ENCODE measurements at places on chromosomes 3 and 15.

GRCh38 chr15:75861750-75862402, 18.6 kb downstream of the UBE2Q2 start:
- no peak for DNase-seq

- no peak for DNase-seq
Observed at GRCh38 chr3:120928991-120929390, 21.0 kb downstream of the STXBP5L start.

GRCh38 chr3:151555523-151555922, 94.7 kb upstream of the IGSF10 start:
- DNase-seq = no peak

- DNase-seq = no peak
Observed at GRCh38 chr3:129033633-129034321, 26.8 kb upstream of the GP9 start.

DNA sequence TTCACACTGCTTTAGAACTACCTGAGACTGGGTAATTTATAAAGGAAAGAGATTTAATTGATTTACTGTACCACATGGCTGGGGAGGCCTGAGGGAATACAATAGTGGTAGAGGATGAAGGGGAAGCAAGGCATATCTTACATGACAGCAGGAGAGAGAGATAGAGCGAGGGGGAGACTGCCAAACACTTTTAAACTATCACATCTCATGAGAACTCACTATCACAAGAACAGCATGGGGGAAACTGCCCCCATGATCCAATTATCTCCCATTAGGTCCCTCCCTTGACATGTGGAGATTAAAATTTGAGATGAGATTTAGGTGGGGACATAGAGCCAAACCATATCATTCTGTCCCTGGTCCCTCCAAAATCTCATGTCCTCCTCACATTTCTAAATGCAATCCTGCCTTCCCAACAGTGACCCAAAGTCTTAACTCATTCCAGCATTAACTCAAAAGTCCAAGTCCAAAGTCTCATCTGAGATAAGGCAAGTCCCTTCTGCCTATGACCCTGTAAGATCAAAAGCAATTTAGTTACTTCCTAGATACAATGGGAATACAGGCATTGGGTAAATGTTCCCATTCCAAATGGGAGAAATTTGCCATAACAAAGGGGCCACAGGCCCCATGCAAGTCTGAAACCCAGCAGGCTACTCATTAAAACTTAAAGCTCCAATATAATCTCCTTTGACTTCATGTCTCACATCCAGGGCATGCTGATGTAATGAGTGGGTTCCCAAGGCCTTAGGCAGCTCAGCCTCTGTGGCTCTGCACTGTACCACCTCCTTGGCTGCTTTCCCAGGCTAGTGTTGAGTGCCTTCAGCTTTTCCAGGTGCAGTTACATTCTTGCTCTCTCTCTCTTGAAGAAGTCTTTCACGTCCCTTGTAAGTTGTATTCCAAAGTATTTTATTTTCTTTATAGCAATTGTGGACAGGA, 481.7 kb upstream of the TGFBR2 start:
- no peak for DNase-seq

DNA sequence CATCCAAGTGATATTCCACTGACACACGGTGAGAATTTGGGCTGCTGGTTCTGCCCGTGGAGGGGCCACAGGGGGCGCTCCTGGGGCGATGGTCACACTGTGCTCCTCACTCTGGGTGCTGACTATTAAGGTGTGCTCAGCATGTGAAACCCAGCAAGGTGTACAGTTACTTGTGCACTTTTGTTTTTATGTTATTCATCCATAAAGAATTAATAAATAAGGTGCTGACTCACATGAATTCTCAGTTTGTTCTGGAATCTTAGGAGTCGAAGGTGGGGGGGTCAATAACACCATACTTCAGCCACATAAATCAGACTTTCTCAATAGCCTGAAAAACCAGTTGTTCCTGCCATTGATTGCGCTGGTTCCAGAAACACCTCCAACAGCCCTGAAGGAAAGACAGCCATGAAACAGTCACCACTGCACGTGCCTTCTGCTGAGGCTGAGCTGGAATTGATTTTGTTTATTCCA, 53.5 kb upstream of the SPATA12 start:
- DNase-seq = no peak

- DNase-seq = no peak
Observed at GRCh38 chr3:197367081-197367780, 68.8 kb upstream of the DLG1 start.
